ENCODE measurements at places on chromosomes 12 and 14.

GRCh38 chr14:101102875-101103274 is 199.4 kb upstream of the RTL1 start:
- DNase-seq: no peak

DNA sequence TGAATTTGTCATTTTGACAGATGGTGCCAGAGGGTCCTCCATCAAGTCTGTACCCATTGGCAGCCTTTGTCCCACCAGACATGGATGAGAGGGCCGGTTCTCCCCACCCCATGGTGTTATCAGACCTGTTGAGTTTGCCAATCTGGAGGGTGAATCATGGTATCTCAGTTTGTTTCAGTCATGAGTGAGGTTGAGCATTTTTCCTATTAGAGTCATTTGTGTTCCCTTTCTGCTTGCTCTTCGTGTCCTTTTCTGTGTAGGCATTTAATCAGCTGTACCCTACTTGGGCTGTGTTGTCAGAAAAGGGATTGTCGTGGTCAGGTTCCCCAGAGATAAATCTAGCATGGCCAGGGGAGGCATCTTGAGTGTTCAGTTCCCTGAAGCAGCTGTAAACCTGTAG is 30.5 kb downstream of the SLC24A4 start:
- no peak for DNase-seq

DNA sequence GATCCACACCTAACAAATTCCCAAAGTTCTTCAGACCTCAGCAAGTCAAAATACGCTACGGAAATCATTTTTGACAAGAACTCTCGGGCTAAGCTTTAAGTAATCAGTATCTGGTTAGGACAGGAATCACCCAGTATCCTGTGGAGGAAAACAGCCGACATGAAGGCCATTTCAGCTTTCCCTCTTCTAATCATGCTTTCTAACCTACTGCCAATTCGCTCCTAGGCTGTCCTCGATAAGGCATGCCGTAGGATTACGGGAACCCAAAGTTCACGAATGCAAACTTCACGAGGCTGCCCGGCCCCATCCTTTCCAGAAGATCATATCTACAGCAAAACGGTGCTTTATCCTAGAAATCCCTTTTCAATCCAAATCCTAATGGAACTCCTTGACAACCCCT is 81.8 kb upstream of the PTPRB start:
- no peak for DNase-seq

DNA sequence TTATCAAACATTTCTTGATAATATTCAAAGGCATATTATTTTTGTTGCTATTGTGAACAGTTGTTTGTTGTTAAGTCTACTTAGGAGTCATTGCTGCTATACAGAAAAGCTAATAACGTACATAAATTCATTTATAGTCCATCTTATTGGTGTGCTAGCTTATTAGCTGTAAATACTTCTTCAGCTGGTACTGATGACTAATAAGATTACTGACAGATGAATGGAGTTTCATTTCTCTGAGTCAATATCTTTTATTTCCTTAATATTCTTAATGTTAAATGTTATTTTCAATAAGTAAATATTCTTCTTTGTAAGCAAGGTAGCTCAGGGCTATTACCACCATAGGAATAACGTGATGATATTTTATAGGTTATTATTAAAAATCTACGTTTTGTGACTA is 139.4 kb upstream of the SLCO1C1 start:
- no peak for DNase-seq

DNA sequence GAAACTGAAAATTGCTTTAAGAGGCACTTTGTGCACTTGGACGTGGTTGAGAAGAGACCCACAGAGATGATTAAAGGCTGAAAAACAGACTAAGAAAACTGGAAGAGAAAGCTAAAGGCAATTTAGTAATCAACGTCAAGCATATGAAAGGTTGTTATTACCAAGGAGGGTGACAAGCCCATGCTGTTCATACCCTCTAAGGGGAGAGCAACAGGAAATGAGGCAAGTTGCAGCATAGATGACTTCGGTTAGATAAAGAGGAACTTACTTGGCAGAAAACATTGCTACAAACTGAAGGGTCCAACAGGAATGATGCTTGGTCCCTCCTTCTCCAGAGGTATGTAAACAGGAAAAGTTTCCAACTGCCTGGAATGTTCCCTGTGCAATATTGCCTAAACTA is 107.8 kb downstream of the DUSP6 start:
- no peak for DNase-seq

GRCh38 chr14:76812093-76812421 is 625 bp downstream of the ANGEL1 start:
- no peak for DNase-seq

GRCh38 chr14:83101846-83102245 is 1568.2 kb upstream of the SEL1L start:
- no peak for DNase-seq

GRCh38 chr12:125412506-125412905 is 347.3 kb downstream of the AACS start:
- DNase-seq: no peak

GRCh38 chr14:52944254-52944653 is 6.6 kb downstream of the FERMT2 start:
- DNase-seq: no peak

DNA sequence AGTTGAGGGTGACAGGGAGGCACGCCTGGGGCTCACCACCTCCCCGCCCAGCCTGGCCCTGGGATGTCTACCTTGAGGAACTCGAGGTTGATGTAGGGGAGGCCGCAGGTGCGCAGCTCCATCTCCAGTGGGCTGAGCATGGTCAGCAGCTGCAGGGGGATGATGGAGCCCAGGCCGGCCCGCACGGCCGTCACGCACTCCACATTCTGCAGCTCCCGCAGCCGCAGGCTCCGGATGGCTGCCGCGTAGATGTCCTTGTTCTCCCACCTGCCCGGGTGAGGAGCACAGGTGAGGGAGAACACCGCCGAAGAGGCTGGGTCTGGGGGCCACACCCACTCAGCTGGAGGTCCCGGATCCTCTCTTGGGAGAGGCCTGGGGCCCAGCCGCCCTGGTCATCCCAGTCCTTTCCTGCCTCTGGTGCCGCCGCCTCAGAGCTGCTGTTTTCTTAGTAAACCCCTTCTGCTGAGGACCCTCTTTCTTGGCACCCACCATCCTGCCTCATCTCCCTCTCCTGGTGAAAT is 38.2 kb downstream of the TRAFD1 start:
- no peak for DNase-seq

DNA sequence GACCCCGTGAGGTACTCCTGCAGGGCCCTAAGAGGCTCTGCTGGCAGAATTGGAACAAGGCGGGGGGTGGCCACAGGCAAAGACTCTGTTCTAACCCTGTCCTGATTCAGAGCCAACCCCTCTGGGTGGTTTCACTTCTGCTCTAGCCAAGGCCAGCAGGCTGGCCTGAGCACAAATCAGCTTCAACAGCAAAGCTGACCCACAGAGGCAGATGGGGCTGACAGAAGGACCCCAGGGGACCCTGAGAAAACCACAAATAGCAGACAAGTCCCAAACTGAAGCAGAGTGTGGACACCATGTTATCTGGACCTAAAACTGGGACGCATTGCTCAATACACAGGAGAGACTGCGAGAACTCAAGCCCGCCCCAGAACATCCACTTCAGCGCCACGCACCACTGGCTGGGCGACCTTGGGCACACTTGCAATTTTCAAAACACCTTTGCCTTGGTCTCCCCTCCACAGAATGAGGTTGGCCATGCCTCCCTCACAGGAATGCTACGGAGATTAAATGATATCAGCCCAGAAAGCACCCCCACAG is 76.4 kb upstream of the DICER1 start:
- no peak for DNase-seq
